ENCODE measurements at places on chromosomes 5 and 9.

DNA sequence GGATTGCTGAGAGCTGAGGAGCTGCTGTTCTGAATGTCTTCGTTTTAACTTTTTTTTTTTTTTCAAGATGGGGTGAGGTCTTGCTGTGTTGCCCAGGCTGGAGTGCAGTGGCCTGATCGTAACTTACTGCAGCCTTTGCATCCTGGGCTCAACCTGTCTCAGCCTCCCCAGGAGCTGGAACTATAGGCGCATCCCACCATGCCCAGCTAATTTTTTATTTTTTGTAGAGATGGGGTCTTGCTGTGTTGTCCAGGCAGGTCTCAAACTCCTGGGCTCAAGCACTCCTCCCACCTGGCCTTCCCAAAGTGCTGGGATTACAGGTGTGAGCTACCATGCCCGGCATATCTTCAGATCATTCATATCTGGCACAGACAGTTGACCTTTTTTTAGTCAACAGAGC is 46.5 kb downstream of the TRIO start:
- no peak for DNase-seq

GRCh38 chr9:73034962-73035361 is 82.1 kb upstream of the ALDH1A1 start:
- no peak for DNase-seq

DNA sequence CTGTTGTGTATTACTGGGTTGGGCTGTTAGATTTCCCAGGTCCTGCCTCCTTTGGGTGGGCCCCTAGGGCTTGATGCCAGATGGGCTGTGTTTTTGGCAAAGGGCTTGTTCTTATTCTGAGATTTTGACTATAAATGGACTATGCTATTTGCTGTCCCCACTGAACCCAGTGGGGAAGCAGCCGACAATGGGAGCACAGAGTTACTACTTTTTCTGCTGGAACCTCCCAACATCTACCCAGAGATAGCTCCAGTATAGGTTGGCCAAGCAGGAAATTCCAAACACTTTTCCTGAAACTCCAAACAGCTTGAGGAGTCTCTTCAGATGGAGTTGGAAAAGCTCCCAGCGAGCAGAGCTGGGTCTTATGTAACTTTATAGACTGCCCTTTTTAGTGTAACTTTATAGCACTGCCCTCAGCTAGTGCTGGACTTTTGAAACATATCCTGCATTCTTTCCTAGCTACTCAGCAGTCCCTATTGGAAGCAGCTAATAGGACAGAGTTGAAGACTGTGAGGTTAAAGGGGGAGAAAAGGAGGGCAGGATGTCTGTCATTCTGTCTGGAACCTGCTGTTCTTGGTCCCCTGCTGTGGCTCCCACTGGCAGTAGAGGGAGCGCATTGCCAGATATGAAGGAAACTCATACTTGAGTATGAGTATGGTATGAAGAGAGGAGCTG is 21.0 kb downstream of the RUSC2 start:
- no peak for DNase-seq

GRCh38 chr9:7333719-7334118 is 465.9 kb downstream of the DMAC1 start:
- DNase-seq = no peak

GRCh38 chr5:79109527-79110492 is 1.8 kb upstream of the BHMT start:
- DNase-seq = no peak

- no peak for DNase-seq
Measured at GRCh38 chr9:31253800-31254762, 1130.4 kb upstream of the ACO1 start.

GRCh38 chr5:95773335-95774059 is 42.4 kb downstream of the RHOBTB3 start:
- DNase-seq = no peak

- DNase-seq = no peak
Measured at GRCh38 chr5:98630621-98631020, 142.8 kb upstream of the RGMB start.
